GOT3 (cell line): ENCODE measurements at places on chromosomes 7 and 10.

DNA sequence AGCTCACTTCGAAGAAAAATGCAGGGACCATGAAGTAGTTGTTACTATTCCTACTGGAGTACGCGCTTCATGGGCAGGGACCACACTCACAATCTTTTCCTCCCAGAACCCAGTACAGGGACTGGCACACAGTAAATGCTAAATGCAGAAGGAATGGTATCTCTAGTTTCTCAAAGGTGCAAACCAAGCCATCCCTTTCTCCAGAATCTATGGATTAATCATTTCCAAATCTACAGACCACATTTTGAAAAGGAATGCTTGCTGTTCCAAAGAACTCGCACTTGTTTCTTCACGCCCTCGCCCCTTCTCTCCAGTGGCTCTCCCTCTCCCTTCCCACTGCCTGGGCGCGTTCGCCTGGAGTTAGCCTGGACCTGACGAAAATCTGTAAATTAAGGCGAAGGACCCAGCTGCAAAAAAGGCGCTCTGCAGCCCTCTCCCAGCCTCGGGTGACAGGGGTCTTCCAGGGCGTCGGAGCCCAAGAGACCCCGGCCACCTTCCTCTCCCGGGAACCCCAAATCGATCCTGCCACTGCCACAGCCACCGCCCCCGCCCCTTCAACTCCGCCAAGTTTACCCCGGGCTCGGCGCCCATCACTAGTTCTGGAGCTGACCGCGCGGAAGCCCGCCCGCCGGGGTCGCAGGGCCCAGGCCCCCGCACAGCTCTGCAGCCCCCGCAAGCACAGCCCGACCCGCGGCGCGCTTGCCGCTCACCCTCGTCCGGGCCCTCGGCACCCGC is 527 bp downstream of the PDIA4 start:
- no peak for DNase-seq

- no peak for DNase-seq
Measured at GRCh38 chr7:51732116-51732515, 415.5 kb upstream of the COBL start.

DNA sequence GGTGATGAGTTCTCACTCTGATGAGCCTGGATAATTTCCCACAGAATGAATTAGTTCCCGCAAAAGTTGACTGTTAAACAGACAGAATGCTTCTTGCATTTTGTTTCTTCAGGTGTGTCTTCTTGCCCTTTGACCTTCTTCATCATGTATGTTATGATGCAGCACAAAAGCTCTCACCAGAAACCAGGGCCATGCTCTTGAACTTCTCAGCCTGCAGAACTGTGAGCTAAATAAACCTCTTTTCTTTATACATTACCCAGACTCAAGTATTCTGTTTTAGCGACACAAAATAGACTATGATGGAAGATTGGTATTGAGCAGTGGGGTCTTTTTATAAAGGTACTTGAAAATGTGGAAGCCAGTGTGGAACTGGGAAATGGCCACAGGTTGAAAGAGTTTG is 95.2 kb upstream of the TNS3 start:
- no peak for DNase-seq

- no peak for DNase-seq
Measured at GRCh38 chr7:68247571-68247970, 1250.9 kb downstream of the TYW1 start.

DNA sequence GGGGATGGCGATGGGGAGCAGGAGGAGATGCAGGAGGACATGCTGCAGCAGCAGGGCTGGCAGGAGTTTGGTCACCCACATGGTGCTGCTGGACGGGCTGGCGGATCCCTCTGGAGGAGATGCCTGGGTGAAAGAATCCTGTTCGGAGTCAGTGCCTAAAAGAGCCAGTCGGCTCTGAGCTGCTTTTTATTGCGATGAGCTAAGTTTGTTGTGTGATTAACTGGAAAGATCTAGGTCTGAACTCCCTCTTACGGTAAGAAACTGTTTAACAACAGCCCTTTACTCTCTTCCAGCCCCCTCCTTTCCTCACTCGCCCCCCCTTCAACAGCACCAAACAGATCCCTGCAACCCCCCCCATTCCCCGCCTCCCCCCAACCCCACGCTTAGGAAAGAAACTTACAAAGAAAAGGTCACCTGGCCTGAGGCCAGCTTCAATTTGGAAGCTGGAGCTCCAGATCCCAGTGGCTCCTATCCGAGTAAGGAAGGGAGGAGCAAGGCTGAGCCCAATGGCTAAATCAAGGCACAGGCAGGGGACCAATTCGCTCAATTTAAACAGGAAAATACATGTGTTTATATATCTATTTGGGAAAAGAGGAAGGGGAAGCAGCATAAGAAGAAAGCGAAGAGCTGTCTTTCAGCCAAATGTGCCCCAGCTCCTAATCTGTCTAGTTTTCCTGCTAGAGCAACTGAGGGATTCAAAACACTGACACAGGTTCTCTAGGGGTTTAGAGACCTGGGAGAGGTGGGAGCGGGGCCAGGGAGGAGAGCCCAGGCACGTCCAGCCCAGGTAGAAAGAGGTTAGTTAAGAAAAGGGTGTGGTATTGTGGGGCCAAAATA is at the start of gene HGF:
Gene HGF, minus strand, starts transcription at position 157 of the 837 bp plus-strand sequence. Its CDS starts 76 bp downstream, at position 81.
- peak; percentile 16 for DNase-seq

GRCh38 chr10:54434782-54435181 is 366.2 kb downstream of the PCDH15 start:
- DNase-seq: no peak

GRCh38 chr10:131513901-131514300 is 202.4 kb upstream of the TCERG1L start:
- DNase-seq: no peak

DNA sequence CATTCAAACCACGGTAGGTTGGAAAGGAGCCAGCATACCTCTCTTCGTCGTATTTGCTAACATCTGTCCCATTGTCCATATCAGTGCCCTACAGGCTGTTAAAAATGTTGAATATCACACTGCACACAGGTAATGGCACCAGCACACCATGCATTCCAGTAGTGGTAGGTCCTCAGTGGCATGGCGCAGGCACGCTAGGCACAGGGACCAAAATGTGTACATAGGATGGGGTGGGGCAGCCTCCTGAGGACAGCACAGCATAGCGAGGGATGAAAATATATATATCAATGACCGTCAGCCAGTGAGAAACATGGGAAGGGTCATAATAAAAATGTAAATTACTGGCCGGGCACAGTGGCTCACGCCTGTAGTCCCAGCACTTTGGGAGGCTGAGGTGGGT is 99.9 kb upstream of the CTBP2 start:
- DNase-seq: no peak

DNA sequence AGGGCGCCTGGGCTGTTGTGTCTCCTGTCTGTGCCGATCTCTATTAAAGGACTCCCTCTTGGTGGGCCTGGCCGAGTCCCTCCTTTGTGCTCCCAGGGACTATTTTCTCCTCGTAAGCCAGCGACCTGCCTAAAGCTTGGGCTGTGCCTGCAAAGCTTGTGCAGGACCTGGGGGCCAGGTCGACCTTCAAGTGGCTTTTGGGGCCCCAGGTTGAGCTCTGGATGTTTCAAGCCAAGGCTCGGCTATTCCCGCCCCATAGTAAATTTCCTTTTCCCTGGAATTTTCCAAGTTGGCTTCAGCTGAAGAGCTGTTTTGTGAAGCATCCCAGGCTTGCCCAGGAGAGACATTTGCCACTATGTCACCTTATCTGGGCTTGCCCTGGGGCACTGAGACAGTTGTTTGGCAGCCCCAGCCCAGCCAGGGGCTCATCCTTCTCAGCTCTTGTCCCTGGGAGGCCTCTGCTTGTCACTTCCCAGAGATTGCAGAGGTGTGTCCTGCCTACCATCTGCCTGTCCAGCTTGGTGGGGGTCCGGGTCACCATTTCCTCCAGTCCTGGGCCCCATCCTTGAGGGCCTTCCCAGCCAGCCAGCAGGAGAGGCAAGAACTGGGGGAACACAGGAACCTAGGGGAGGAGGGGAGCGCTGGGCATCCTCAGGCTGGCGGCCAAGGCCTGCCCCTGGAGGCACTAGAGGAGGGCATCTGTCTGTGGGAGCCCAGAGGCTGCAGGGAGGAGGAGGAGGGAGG is 20.2 kb downstream of the ZMIZ2 start:
- no peak for DNase-seq

GRCh38 chr10:125265579-125265955 is 105.2 kb upstream of the CTBP2 start:
- no peak for DNase-seq

DNA sequence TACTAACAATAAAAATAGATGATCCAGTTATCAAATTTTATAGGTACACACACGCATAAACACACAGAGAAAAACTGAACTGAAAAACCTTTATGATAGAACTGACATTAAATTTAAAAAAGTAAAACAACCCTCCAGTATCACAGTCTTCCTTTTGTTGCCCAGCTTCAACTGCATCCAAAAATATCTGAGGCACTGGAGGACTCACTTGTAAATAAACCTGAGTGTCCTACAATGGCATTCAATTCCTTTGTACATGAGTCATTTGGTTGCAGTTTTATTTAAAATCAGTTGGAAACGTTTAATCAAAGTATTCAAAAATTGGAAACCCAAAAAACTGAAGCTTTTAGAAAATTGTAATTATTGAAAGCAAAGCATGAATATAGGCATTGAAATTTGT is 265.2 kb upstream of the CSTF2T start:
- no peak for DNase-seq

DNA sequence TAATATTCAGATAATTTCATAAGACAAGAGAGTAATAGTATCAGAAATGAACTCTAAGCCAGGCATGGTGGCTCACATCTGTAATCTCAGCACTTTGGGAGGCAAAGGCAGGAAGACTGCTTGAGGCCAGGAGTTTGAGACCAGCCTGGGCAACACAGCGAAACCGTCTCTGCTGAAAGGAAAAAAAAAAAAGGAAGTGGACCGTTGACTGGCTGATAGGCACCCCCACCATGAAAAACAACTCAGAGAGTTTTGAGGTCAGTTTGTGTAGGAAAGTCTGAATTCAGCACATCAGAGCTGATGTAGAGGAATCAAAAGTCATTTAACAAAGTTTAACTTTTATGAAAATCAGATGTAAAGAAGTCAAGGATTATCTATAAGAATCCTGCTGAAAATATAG is 63.2 kb upstream of the AMPH start:
- no peak for DNase-seq

- DNase-seq: no peak
Measured at GRCh38 chr10:128498746-128499145, 372.5 kb upstream of the MKI67 start.

DNA sequence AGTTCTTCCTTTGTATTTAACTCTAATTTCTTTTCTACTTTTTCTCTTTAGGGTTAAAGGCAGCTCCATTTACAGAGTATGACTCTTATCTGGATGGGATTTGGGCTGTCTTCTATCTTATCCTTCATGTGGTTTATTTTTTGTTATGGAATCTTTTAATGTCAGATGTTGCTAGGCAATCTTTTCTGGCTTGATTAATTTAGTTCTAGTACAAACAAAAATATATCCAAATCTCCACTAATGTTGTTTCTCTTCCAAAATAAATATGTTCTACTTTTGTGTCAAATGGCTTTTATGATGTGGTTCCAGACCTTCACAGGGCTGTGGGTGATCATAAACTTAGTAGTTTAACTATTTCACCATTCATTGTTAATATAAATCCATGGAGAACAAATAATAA is 246.9 kb downstream of the AHR start:
- no peak for DNase-seq
